ENCODE measurements at places on chromosomes 1 and 21.

DNA sequence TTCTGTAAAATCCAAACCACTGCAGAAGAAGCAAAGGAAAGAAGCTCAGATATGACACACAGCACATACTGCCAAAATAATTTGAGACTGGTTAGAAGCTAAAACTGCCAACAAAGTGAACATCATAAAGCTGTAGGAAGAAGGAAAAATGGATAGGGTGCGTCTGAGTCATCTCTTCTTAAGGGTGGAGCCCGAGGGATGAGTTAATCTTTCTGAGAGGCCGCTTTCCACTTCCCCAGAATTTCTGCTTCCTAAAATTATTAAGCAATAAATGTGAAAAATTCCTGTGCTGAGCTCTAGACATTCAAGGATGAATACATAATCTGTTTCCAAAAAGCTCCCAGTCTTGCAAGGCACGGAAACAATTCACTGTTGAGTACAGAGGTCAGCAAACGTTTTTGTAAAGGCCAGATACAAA is 20.1 kb downstream of the PPT1 start:
- DNase-seq = no peak

DNA sequence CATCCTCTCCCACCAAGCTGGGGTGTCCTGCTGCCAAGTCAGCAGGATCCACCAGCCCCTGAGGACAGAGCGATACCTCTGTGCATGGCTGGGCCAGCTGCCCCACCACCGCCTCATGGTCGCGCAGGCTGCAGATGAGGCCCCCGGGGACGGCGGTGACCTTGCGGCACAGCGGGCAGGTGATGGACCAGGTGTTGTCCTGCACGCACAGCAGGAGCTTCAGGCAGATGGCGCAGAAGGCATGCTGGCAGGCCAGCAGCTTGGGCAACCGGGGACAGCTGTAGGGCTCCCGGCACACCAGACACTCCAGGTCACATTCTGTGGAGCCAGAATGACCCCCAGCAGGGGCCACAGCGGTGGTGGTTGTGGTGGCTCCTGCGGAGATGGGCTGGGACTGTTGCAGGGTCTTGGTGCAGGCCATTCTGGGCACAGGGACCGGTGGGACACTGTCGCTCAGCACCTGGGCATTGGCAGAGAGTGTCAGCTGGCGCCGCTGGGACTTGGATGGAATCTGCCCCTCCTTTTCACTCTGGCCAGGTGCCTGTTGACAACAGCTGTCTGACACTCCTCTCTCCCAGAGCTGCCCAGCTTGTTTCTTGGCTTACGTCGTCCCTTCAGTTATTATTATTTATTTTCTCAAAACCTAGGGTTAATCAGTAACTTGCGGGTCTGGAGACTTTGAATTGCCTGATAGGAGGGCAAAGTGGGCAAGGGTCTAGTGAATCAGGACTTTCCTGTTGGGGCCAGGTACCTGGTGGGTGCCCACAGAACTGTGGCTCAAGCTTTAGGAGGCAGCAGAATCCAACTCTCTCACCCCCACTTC is at the start of gene RNF186:
Gene RNF186 (minus strand): TSS at position 603 of the 823 bp plus-strand sequence. CDS start 182 bp downstream, at position 421.
- no peak for DNase-seq

GRCh38 chr1:108560874-108561459 is 1.1 kb downstream of the EEIG2 start:
- no peak for DNase-seq

DNA sequence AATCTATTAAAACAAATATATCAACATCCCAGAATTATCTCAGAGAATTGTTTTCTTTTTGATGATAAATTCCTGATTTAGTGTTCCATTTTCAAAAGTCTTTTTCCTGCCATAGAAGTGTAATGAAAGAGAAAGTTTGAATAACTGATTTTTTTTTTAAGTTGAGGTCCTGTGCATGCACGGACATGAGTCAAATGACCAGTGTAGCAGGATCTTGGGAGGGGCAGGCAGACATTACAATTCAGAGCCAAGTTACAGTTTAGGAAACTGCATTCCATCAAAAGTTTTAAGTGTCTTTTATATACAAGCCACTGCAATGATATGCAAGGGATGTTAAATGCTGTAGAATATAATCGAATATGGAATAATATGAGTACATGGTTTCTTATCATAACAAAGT is 227.5 kb downstream of the HMCN1 start:
- no peak for DNase-seq

GRCh38 chr1:54347955-54348699 is 58.1 kb downstream of the SSBP3 start:
- no peak for DNase-seq

DNA sequence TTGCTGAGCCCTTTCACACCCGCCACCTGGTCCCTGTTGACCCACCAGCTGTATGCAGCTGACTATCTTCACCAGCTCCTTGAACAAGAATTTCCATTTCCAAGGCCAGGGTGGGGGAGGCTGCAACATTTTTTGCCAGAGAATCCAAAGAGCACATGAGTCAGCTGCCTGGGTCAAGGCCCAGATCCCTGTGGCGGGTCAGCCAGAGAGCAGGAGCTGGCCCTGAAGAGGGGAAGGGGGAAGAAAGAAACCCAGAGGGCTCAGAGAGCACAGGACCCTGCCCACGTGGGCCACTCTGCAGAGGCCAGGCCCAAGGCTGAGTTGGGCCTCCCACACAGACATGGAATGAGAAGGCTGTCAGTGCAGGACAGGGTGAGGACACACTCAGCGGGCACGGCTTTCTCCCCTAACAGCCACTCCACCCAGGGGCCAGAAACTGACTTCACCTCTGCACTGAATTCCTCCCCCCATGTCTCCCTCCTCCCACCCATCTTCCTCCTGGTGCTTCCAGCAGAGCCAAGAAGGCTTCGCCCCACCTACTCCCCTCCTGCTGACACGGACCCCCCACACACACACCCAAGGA is 28.9 kb downstream of the S100A6 start:
- no peak for DNase-seq

- DNase-seq = no peak
Measured at GRCh38 chr1:25727635-25728286, 72.2 kb upstream of the SELENON start.

- no peak for DNase-seq
Measured at GRCh38 chr1:231563247-231563646, 34.8 kb downstream of the TSNAX start.

DNA sequence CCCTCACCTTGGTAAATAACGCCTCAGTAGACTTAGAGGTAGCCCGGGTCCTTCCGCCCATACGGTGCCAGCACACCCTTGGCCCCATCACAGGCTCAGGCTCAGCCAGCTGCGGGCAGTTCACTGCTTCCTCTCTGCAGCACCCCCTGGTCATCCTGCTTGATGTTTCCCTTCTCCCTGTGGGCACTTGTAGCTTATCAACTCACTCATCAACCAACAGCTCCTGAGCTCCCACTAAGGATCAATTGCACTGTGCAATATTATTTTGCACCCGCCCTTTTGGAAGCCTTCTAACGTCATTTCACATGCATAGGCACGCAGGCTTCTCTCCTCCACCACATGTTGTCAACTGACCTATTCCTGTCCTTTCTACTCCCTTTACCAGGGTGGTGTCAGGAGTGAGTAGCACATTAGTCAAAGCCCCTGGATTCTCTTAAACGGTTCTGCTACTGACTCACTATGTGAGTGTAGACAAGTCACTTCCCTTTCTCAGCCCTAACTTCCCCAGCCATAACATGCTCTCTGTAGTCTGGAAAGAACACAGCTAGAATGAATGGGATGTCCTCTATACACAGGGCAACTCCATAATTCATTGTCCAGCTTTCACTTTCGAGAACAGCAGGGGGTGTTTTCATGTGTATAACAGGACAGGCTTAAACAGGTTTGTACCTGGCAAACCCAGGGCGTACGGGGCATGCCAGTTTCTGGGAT is 47.1 kb upstream of the IRF2BP2 start:
- no peak for DNase-seq

GRCh38 chr1:167077868-167078210 is 12.3 kb downstream of the GPA33 start:
- DNase-seq = no peak

GRCh38 chr1:103949779-103950178 is 200.1 kb downstream of the AMY1C start:
- no peak for DNase-seq

- no peak for DNase-seq
Measured at GRCh38 chr1:227768125-227768439, 32.8 kb downstream of the SNAP47 start.

DNA sequence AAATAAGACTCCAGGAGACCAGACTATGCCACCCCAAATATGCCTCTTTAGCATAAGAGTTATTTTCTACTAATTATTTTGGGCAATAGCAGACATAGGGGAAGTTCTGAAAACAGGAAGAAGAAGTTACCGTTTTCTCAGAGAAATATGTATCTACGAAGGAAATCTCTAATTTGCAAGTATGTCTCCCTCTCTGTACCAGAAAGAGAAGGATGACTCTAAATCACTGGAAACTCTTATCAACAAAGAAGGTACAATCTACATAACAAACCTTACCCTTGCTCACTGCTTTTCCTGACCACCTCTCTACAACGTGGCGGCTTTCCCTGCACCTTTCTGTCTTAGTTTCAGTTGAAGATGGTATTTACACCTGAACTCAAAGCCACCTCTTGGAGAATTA is 49.0 kb downstream of the OMA1 start:
- DNase-seq = no peak

DNA sequence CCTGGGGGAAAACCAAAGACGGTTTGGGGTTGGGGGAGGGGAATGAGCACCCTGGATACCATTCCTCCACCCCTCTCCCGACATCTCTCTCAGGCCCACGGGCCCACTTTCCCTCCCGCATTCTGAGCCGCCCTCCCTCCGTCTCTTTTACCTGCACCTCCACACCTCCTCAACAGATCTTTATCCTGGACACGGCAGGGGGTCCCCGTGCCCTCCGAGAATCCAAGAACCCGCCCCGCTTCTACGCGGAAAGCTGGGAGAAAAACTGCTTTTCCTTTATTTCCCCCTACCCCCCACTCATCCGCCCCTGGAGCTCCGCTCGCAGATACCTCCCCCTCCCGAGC is 108.8 kb downstream of the NAV1 start:
- DNase-seq = no peak

GRCh38 chr21:25790122-25790877 is 55.5 kb downstream of the GABPA start:
- DNase-seq = no peak

DNA sequence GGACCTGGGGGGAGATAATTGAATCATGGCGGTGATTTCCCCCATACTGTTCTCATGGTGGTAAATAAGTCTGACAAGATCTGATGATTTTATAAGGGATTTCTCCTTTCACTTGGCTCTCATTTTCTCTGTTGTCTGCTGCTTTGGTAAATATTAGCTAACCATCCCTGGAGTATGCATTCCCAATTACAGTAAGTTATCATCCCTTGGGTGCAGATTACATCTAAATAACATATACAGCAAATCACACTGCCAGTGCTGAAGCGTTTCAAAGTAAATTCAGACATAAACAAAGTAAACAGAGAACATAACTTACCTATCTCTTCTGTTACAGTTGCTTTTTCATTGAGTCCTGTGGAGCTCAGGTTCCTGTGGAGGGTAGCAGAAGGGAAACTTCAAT is 38.6 kb upstream of the IGSF3 start:
- DNase-seq = no peak

DNA sequence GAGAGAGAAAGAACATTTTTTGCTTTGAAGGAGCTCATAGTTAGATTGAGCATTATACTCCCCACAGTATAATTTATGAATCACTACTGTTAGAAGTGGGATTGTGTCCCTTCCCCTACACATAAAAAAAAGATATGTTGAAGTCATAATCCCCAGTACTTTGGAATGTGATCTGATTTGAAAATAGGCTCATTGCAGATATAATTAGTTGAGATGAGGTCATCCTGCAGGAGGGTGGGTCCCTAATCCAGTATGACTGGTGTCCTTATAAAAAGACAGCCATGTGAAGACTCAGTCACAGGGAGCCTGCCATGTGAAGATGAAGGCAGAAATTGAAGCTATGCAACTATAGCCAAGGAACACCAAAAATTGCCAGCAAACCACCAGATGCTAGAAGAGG is 76.4 kb downstream of the TGFB2 start:
- DNase-seq = no peak

- DNase-seq = no peak
Measured at GRCh38 chr1:193318347-193318746, 131.9 kb upstream of the B3GALT2 start.

- DNase-seq = no peak
Measured at GRCh38 chr1:111223126-111223685, 4.3 kb upstream of the CHI3L2 start.

DNA sequence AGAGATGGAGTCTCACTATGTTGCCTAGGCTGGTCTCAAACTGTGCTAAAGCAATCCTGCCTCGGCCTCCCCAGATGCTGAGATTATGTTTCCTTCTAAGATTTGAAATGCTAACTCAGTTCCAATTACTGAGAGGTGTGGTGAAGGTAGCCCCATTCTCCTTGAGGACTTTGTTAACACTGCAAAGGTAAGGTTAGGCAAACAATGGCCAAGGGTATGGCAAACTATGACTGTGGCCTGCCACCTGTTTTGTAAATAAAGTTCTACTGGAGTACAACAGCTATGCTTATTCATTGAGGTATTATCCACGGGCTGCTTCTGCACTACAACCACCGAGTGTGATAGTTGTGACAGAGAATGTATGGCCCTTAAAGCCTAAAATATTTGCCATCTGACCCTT is 9.6 kb upstream of the RIT1 start:
- DNase-seq = no peak

GRCh38 chr1:157944663-157945280 is 48.7 kb upstream of the KIRREL1 start:
- DNase-seq = no peak

- no peak for DNase-seq
Measured at GRCh38 chr21:44512496-44513388, 27.3 kb downstream of the KRTAP10-1 start.

DNA sequence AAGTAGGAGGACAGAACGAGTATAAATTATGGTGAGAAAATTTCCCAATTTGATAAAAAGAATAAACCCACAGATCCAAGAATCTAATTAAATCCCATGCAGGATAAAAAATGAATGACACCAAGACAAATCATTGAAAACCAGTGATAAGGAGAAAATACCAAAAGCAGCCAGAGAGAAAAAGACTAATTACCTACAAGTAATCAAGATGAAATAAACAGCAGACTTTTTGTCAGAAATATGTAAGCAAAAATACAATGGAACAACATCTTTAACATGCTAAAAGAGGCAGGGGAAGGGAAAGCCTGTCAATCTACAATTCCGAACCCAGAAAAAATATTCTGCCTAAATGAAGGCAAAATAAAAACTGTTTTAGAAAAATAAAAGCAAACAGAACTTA is 20.7 kb upstream of the CCN1 start:
- no peak for DNase-seq

DNA sequence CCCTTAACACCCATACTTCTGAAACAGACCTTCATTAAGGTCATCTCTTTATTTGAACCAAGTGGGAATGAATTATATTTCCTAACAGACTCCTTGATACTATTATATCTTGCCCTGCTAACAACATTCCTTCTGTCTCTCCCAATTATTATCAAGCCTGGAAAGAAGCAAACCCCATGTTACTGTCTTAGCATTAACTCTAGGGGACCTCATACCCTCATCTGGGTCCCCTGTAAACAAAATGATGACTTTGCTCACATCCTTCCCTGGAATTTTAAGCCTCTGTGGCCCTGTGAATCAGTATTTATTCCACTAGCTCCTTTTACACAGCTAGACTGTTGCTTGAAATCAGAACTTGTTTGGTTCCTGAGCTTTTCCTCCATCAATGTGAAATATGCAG is 38.3 kb upstream of the BCL10 start:
- DNase-seq = no peak

GRCh38 chr1:103911450-103911849 is 161.8 kb downstream of the AMY1C start:
- DNase-seq = no peak

GRCh38 chr1:6317098-6317760 is 56.3 kb upstream of the GPR153 start:
- no peak for DNase-seq

GRCh38 chr21:36047139-36047538 is 13.2 kb downstream of the SETD4 start:
- no peak for DNase-seq
